Fibroblast of the conjunctiva (primary cell): ENCODE measurements at places on chromosomes 11 and 22.

DNA sequence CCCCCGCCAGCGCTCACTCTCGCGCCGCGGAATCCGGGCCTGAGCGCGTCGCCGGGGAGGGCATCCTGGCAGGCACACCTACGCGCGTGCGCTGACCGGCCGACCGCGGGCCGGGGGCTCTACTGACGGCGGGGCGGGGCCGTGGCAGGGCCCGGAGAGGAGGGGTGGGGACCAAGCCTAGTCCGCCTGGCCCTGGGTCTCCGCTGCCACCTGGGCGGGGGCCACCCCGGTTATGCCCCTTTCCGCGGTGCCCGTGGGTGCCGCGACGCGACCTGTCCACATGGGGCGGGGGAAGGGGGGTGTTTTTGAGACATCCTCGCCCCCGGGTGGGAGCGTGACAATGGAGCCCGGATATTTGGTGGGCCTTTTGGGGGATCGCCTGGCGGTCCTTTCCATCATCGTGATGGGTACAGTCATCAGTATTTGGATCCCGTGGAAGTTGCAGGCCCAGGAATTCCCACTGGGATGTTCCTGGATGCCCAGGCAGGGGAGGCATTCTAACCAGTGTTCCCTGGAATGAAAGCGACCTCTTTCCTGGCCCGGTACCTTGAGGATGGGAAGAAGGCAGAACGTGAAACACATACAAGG is 2.2 kb downstream of the NCAM1 start:
- no peak for DNase-seq

GRCh38 chr11:73498343-73498742 is 99.6 kb downstream of the FAM168A start:
- no peak for DNase-seq

DNA sequence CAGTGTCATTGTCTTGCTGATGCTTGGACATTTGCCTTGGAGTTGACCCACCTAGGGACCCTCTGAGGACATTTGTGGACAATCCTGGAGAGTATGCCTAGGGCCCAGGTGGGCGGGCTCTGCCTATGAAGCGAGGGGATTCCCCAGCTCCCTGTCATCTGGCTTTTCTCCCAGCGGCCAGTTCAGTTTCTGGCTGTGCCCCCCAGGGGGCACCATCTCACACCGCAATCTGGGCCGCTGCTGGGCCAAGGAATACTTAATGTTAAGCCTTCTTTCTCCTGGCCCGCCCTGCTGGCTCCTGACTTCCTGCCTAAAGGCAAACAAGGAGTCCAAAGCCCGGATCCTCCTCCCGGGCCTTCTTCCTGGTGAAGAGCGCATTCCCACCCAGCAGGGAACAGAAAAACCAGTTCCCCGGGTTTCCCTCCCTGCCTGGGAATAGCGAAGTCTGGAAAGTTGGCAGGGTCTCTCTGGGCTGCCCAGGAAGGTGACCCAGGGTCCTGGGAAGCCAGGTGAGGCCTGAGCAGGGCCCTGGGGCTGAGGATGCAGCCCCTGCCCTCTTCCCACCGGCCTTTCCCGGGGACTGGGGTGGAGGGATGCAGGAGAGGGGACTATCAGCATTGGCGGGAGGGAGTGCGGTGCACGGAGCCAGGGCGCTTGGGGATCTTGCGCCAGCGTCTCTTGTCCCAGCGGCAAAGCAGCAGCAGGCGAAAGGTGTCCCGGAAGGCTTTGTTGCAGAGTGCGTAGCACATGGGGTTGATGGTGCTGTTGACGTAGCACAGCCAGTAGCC is 11.9 kb downstream of the CHRM1 start:
- peak; percentile 54 for DNase-seq

DNA sequence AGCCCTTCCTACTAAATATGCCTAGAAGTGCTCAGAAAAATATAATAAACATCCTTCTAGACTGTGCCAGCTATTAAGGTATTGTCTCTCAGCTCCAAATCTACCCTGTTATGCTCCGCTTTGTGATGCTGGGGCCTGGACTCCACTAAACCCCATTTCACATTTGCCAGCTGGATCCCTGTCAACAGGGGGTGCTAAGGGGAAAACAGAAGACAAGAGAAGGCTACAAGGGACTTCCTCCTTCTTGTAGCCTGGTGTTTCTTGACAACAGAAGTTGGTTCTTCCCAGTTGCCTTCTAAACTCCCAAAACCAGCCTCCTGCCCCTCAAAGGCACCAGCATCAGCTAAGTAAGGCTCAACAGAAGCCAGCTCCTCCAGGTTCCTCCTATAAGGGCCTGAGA is 5.2 kb downstream of the NUMA1 start:
- no peak for DNase-seq

- DNase-seq = no peak
Observed at GRCh38 chr11:122676638-122677037, 21.1 kb downstream of the UBASH3B start.

GRCh38 chr11:6258571-6259081 is 1.0 kb upstream of the CCKBR start:
- no peak for DNase-seq

DNA sequence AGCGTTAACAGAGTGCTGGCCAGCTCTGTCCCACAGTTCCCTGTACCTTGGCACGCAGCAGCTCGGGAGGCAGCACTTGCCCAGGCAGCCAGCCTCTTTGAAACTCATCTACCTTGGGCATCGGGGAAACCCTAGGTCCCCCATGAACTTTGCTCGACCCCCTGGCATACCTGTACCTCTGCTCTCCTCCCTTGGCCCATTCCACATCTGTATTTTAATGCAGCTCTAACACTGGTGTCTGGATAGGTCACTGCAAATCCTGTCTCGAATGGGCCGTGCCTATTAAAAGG is 304.1 kb downstream of the TBC1D22A start:
- DNase-seq = no peak

DNA sequence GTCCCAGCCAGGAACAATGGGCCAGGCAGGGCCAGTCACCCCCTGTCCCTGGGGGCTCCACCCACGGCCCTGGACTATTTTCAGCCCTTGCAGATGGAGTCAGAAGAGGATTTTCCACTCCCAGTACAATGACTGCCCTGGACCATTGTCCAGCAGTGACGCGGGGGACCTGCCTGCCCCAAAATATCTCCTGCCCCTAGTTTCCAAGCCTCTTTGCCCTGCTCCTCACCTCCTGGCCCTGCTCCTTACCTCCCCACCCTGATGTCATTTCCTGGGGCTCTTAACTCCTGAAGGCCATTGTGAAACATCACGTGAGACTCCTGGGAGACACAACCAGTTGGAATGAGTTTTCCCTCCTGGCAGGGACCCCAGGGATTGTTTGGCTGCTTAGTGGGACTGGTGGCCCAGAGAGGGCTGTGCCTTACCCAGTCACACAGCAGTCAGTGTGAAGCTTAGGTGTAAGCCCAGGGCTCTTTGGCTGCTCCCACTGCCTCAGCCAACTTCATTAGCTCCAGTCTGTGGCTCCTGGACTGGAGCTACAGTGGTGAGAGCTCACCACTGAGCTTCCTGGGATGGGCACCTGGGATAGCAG is 22.2 kb downstream of the P2RY2 start:
- no peak for DNase-seq

DNA sequence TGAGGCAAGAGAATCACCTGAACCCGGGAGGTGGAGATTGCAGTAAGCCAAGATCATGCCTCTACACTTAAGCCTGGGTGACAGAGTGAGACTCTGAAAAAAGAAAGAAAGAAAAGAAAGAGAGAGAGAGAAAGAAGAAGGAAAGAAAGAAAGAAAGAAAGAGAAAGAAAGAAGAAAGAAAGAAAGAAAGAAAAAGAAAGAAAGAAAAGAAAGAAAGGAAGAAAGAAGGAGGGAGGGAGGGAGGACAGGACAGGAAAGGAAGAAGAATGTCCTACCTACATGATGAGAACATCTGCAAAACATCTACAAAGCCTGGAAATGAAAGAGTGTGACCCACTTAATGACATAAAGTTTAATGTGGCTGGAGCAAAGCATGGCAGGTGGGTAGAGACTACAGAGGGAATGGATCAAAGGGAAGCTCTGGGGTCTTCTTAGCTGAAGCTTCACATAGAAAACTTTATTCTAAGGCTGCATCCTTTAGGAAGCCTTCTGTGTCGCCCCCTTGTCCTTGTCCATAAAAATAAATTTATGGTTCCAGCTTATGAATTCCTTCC is 112.3 kb upstream of the ASPHD2 start:
- DNase-seq = no peak

DNA sequence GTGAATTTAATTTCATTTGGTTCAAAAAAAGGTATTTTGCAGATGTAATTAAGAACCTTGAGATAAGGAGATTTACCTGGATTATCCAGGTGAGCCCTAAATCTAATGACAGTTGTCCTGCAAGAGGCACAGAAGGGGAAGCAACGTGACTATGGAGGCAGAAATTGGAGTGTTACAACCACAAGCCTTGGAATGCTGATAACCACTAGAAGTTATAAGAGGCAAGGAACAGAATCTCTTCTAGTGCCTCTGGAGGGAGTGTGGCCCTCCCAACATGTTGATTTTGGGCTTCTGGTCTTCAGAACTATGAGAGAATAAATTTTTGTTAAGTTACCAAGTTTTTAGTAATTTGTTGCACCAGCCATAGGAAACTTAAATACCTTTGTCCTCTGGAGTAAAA is 32.8 kb downstream of the RRM1 start:
- no peak for DNase-seq

GRCh38 chr11:15072551-15073143 is 746 bp upstream of the CALCB start:
- no peak for DNase-seq

DNA sequence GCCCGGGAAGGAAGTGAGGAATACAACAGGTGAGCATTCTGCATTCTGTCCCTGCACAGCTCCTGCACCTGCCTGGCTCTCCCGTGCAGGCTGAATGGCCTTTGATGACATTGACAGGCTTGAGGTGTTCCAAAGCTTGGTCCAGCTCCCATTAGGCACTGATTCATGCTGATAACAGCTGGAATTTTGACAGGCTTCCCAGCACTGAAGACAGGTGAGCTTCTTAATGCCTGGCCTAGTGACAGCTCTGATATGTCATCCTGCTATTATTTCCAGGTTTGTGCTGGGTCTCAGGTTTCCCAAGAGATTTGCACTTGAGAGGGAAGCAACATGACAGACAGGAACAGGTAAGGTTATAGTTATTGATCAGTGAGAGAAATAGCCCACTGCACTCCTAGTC is 58.0 kb upstream of the MTNR1B start:
- DNase-seq = no peak

- no peak for DNase-seq
Observed at GRCh38 chr22:30732426-30732825, 37.8 kb downstream of the OSBP2 start.

- DNase-seq = no peak
Observed at GRCh38 chr11:125176866-125177265, 12.3 kb downstream of the PKNOX2 start.

- DNase-seq = peak; percentile 47
Observed at GRCh38 chr11:57205041-57205641, 23.4 kb downstream of the LRRC55 start.

- DNase-seq = no peak
Observed at GRCh38 chr11:14067686-14068085, 105.2 kb downstream of the SPON1 start.

DNA sequence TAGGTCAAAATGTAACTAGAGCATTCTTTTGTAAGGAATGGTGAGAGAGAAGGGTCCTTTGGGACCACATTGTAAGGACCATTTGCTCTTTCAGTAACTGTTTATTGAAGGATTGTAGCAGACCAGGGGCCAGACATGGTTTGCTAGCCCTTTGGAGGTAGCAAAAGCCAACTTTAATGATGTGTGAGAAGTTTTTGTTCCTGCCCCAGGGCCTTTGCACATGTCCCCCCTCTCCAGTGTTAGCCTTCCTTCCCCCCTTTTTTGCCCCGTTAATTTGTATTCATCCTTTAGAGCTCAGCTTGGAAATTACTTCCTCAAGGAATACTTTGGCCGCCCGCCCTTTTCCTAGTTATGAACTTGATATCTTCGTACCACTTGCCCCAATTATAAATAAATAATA is 9.0 kb downstream of the LIMK2 start:
- no peak for DNase-seq

GRCh38 chr11:77110836-77111235 is 8.2 kb downstream of the OMP start:
- no peak for DNase-seq

DNA sequence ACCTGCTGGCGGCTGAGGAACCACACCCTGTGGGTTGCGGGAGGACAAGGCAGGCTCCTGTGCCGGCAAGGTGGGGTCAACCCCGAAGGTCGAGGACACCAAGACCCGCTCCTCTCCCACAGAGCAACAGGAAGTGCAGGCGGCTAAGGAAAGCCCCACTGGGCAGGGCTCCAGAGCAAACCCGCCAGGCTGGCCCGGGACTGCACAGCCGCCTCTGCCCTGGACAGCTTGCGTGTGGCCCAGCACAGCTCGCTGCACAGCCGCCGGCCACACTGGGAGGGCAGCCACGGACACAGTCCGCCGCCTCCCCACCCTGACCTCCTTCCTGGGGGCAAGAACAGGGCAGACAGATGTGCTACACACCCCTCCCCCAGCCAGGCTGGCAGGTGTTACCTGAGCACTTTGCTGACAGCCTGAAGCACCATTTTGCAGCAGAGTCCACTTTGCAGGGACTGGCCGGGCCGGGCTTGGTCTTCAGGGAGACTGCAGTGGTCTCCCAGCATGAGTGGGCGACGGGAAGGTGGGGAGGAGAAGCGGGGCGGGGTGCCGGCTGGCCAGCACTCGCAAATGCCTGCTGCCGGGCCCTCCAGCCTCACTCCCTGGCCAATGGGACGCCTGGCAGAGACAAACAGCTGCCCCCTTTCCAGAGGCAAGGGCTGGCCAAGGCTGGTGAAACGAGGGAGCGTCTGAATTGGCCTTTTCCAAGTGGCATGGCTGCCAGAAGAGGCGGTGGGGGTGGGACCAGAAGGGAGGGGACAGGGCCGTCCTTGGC is at the start of gene MOB2:
TSS of gene MOB2 (minus strand) at position 726 of the 772 bp plus-strand sequence. CDS start at position 503, 223 bp downstream.
- no peak for DNase-seq

GRCh38 chr11:10696468-10697322 is 3.1 kb upstream of the IRAG1 start:
- no peak for DNase-seq

DNA sequence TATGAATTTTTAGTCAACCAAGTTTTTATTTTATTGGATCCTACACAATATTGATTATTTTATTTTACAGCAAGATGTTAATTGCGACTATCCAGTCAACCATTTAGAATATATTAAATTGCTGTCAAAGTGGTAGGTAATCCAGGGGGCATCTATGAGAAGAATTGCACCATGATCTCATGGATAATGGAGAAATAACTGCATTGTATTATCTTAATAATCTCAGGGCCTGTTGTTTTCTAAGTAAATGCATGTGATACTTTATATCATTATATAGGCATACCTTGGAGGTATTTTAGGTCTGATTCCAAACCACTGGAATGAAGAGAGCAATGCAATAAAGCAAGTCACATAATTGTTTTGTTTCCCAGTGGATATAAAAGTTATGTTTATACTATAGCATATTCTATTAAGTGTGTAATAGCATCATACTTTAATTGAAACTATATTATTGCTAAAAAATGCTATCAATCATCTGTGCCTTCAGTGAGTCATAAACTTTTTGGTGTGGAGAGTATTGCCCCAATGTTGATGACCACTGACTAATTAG is 595.4 kb upstream of the CHORDC1 start:
- no peak for DNase-seq

GRCh38 chr22:19918332-19919106 is 23.1 kb upstream of the COMT start:
- no peak for DNase-seq
